Stimulated activated CD8-positive, alpha-beta memory T cell treated with anti-CD3 and anti-CD28 coated beads, Interleukin-15, amount 100 ng/mL, for 48 hours (primary cell): ENCODE measurements at places on chromosomes 7 and 10.

DNA sequence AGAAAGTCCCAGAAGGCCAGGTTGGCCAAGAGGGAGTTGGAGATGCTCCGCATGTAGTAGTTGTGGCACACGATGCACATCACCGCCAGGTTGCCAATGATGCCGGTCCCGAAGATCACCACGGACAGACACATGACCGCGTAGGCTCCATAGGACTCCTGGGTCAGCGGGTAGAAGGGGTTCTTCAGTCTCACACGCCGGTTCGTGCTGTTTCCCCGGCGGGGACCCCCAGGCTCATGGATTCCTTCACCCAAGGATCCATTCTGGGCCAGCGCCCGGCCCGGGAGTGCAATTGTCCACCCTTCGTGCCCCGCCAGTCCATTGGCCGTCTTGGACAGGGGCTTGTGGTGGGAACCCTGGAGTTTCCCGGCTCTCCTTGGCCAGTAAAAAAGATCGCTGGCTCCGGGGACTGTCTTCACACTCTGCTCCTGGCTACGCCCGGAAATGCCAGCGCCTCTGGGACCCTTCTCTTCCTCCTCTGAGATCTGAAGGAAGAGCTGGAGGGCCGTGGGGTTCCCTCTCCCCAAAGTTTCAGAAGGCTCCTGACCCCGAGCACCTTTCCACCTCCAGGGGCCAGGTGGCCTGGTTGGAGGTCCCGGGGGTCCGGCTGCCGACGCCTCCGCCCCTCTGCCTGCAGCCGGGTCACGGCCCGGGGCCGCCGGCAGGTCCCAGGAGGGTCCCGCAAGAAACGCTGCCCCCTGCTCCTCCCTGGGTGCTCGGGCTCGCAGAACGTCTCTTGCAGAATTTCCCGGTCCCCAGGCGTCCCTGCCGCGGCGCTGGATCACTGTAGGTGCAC is 1.3 kb downstream of the GPR37 start:
- no peak for DNase-seq

DNA sequence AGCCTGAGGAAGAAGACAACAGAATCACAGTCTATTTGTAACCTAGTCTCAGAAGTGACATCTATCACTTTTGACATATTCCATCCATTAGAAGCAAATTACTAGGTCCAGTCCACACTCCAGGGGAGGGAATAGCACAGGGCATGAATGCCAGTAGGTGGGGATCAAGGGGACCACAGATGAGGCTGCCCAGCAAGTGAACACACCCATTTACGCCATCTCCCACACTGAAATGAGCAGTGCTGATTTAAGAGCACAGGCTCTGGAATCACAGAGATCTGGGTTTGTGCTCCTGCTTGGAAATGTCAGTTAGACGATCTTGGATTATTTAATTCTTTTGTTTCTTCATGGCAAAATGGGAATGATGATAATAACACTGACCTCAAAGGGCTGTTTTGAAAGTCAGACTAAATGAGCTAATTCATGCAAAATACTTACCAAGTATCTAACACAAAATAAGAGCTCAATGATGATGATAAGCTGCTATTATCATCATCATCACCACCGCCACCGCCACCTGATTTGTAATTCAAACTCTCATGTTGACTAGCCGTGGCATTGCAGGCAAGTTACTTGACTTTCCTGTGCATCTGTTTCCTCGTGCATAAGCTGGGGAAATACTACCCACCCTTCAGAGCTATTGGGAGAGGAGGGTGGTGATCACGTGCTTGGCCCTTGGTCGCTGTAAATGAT is 138.9 kb upstream of the KLF14 start:
- DNase-seq, result no peak

- no peak for DNase-seq
Observed at GRCh38 chr10:86876748-86877147, 80.7 kb downstream of the MMRN2 start.

GRCh38 chr10:8331387-8331786 is 276.9 kb downstream of the GATA3 start:
- no peak for DNase-seq

GRCh38 chr7:68694656-68695055 is 903.6 kb upstream of the AUTS2 start:
- no peak for DNase-seq

- DNase-seq, result no peak
Observed at GRCh38 chr10:85098835-85099521, 770.6 kb downstream of the CCSER2 start.

- no peak for DNase-seq
Observed at GRCh38 chr7:14368285-14368684, 378.8 kb upstream of the ETV1 start.

GRCh38 chr7:87083865-87084519 is 24.5 kb upstream of the ELAPOR2 start:
- no peak for DNase-seq

DNA sequence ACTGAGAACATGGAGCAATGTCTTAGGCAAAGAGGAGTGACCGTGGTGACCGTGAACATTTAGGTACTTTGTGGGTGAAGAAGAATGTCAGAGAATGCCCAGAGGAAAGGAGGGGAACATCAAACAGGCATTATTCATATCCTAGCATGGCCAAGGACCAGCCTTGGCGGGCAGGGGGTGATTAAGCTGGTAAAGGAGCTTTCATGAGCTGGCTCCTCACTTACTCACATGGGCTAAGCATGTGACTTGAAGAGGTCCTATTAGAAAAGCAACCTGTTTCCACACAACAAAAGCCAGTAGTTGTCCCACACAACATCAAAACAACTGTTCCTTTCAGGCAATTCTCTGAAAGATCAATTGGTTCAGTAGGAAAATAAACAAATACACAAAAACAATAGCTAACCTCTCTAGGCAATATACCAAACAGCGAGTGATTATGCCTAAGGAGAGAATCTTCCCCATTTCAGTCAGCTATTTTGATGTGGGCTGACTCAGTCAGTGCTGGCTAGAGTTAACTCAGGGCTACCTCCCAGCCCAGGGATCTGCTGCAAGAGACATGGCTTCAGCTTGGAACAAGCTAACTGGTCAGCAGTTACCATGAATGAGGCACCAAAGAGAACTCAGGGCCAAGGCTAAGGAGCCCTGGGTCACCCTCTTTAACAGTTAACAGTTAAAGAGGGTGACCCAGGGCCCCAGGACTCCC is 283.5 kb downstream of the ARHGAP12 start:
- no peak for DNase-seq

DNA sequence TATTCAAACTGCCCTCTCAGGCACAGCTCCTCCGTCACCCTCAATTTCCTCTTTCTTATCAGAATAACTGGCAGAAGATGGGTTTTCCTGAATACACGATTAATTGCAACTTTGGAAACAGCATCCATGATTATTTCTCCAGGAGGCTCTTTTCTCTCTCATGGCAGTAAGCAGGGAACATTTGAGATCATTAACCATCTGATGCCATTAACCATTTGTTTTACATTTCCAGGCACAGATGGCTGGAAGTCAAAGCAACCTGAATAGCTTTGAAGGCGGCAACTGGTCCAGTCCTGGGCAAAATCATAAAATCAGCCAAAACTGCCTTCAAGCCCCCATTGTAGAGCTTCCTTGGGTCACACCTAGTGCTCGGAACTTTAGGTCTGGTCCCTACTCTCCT is 289.5 kb upstream of the AOAH start:
- DNase-seq, result no peak

- DNase-seq, result no peak
Observed at GRCh38 chr10:91634898-91635297, 2.0 kb upstream of the PPP1R3C start.

- DNase-seq, result no peak
Observed at GRCh38 chr7:2100278-2101208, 132.2 kb downstream of the MAD1L1 start.

DNA sequence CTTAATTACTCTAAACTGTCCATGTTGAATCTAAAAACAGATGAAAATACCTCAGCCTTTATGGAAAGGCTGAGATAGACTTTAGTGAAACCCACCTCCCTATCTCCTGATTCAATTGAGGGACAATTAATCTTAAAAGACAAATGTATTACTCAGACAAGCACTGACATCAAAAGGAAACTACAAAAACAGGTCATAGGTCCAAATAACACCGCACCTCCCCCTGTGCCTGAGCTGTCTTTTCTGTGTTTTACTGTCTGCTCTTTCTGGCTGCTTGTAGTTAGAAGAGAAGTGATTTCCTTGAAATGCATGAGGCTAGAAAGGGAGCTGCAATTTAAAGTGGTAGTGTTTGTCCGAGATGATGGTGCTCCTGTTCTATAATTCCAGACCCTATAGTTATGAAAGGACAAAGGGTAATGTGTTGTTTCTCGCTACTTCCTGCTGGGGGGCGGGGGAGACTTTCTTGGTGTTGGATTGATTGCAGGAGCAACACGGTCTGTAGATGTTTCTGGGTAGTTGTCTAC is 16.0 kb downstream of the AKR1C8 start:
- DNase-seq, result peak; percentile 23

DNA sequence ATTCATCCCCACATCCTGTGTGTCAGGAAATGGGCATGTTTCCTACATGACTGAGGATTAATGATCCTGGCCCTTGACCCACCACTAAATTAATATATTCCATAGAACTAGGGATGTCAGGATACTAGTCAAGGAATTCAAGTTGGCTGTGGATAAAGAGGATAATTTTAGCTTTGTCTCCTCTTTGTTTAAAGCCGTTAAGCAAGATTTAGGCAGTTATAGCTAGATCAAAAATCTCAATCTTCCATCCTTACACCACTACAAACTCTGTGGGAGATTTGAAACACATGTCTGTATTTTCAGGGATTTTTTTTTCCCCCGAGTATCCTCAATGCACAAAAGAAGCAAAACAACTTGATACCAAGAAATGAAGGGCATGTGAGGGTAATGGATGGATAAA is 417.1 kb downstream of the MAGI2 start:
- no peak for DNase-seq

DNA sequence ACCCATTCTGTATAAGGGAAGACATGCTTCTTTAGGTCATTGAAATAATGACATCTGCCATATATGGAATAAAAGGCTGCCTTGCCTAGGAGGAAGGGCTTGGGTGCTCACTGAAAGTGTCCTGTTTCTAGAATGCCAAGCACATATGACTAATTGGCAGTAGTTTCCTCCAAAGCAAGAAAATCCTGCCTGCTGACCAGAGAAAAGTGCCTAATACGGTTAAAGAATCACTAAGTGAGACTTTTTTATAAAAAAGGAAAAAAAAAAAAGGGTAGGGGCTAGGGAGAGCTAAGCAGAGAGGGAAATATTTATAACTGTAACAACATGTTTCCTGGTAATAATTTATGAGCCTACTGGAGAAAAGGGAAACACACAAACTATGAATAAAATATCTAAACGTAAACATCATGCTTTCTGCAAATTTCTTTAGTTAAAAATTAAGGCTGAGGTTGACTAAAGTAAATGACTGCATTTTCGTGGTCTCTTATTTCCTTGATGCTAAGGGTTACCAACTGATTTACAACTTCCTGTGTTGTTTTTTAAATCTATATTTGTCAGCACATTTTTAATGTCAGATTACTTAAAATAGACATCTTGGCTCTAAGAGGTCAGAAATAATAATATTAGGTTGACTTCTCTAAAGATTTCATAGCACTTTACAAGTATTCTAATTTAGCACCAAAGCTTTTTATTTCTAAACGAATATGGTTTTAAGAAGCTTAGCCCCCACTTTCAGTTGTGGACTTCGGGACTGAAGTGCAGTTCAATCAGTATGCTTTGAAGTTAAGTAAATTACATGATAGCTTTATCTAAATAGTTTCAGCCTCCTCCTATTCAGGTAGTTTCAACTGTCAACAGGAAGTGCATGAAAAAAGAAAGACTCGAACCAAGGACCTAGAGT is 89.6 kb downstream of the CABCOCO1 start:
- no peak for DNase-seq

DNA sequence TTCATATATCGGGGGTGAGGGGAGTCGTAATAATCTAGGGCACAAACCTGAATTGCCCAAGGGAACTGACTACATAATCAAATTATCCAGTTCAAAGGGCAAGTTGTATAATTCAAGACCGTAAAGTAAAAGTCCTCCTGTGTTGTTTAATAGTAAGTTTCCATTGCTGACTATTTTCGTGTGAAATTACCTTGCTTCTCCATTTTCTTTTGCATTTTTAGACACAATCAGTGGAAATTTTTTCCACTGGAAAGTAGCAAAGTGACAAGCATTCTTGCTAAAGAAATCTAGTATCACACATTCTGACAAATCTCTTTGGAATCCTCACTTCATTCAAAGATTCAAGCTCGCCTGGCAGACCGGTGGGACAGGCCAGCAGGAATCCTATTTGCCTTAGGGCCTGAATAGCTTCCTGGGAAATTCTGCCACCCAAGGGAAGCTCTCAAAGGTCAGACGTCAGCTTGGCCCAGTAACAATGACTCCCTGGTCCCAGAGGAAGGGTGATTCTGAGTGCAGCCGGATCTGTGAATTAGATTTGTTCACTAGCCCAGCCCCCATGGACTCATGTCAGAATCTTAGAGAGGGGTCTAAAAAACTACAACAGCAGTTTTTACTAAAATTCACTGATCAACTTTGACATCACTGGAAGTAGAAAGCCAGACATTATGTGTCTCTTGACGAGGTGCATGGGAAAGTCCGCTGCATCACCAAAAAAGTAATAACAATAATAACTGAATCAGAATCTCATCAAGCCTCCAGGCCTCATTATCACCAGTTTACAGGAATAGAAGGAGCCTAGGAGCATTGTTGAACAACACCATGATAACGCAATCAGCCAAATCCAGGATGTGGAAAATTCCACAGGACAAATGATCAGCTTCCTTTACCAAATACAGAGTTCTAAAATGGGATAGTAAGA is 161.0 kb downstream of the SKIDA1 start:
- DNase-seq, result no peak

DNA sequence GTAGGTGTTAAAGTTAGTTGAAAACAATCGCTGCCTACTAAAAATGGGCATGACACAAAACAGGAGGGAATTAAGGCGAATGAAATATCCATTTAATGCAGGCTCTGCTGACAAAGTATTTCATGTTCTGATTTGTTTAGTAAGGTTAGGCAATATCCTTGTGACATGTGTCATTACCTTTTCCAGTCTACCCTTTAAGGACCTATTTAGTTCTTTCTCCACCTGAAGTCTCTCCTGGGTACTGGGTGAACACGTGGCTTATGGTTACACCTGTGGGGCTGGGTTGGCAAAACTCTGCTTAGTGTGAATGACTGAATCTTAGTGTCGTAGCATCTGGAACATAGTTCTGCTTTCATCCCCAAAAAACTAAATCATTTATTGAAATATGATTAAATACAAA is 313.5 kb downstream of the CCDC3 start:
- DNase-seq, result no peak

- DNase-seq, result no peak
Observed at GRCh38 chr7:122970740-122971725, 24.5 kb downstream of the TAS2R16 start.
